Activated CD4-positive, alpha-beta T cell treated with anti-CD3 and anti-CD28 coated beads, Interleukin-2, amount 50 U/mL, for 48 hours (primary cell): ENCODE measurements at places on chromosomes 7 and 10.

- no peak for DNase-seq
Measured at GRCh38 chr7:713488-714230, 12.8 kb upstream of the DNAAF5 start.

DNA sequence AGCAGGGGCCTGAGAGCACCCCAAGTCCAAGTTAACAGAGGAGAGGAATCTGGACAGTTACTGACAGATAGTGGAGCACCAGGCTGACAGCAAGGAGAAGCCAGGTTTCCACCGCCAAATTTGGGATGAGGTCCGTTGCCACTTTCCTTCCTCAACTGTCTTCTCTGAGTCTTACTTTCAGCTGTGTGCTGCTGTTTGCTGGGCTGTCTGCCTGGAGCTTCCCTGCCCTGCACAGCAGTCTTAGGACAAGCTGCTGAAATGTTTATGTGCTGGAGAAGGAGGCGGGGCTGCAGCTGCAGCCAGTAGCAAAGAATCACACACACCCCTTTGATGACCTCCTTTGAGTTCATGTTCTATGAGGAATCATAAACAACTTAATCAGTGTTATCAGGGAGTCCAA is 17.4 kb upstream of the CYP3A7 start:
- DNase-seq, result no peak

GRCh38 chr10:112950714-112951358 is 789 bp downstream of the TCF7L2 start:
- DNase-seq, result peak; percentile 11

GRCh38 chr10:85111271-85111670 is 782.9 kb downstream of the CCSER2 start:
- no peak for DNase-seq

DNA sequence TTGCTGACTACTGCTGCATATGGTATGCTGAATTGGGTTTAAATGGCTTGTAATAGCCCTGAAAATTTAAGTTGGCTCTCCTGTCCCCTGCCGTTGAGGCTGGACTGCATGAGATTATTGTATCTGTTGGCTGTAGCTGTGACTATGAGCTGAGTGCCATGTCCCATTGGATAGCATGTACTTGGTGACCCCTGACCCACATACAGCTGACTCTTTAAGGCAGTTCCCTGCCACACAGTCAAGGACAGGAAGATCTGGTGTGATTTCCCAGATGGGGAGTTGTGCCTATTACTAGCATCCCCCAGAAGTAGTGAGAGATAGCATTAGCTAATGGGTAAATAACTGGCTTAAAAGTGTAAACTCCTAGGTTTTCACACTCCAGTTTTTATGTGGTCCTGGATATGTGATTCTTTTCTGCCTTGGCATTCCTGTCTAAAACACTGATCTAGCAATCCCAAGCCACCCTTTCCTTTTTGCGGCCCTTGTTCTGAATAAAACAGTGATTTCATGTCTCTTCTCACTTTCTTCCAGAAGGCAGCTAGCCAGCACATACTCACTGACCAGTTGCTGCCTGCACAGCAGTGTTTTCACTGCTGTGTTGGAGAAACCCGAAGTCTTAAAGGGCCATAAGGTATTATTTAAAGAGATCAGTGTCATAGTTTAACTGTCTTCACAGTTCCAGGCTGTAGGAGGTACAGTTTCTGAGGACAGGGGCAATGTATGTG is 35.9 kb downstream of the LRRC4 start:
- no peak for DNase-seq

DNA sequence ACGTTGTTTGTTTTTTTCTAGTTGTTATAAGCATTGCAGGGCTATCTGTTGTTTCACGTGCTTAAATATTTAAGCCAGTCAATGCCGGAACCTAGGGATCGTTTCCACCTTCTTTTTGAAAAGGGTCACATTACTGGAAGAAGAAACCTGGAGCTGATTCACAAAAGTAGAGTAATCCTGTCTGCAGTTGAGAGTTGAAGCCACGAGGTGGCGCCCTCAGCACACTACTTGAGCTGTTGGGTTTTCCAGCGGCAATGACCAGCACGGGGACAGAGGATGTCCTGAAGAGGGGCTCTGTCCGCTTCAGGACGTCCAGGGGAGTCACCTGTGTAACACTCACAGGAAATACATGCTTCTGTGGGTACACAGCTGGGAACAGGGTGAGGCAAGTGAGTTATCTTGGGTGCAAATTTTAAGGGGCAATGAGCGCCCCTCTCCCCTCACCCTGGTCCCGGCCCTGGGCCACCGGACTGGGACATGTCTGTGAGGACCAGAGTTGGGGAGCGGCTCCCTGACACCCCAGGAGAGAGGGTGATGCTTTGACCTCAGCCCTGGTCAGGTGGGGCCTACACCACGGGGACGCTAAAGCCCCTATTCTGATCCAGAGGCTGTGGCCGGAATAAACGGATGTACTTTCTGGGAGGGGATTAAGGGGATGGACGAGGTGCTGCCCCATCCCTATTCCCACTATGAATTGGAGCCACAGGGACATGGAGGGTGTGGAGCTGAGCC is 26.3 kb upstream of the WDFY4 start:
- DNase-seq, result peak; percentile 75

GRCh38 chr7:89687211-89687610 is 467.1 kb upstream of the STEAP1 start:
- DNase-seq, result no peak

DNA sequence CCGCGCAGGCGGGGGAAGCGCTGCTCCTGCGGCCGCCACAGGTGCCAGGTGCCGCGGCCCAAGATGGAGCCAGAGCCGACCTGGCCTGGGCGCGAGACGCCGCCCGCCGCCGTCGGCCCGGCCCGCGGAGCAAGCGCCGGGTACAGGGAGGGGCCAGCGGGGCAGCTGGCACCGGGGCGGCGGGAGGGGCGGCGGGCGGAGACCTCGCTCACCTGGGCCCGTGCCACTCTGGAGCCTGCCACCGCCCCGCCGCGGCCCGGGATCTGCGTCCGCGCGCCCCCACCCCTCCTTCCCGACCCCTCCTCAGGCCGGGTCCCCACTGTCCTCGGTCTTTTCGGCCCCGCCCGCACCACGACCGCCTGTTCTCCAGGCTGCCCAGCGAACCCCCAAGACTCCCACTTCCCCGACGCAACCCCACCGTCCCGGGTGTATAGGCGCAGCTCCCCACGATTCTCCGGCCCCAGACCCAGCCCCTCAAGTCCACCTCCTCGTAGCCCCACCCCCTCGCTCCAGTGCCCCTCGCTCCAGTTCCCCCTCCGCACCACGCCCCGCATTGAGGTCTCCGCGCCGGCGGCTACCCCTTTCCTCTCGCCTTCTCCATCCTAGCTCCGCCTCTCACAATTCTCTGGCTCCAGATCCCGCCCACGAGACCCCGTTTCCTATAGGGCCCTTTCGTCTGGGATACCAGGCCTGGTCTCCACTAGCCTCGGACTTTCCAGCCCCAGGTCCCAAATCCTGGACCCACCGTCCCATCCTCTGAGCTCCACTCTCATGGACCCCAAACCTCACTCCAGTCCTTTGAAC is at the start of gene GPRIN2:
Gene GPRIN2 (minus strand): TSS at position 144 of the 804 bp plus-strand sequence. CDS start 5,922 bp downstream, outside the sequence.
- DNase-seq, result no peak

- DNase-seq, result no peak
Measured at GRCh38 chr10:116260599-116260998, 12.4 kb downstream of the GFRA1 start.

DNA sequence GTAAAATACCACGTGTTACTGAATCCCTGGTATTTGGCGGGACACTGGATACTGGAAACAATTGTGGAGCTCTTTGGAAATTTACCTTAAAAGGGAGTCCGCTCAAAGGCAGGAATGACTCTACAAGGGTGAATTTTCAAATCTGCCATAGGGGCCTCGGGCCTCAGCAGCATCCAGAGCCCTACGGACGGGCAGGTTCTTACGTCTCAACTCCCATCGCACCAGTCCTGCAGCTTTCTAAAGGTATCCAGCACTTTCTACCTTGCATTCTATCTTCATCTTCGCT is 248 bp downstream of the PSPH start:
- no peak for DNase-seq

- DNase-seq, result no peak
Measured at GRCh38 chr10:105339669-105340068, 698.6 kb downstream of the SORCS3 start.

GRCh38 chr10:70858759-70859158 is 29.6 kb downstream of the PCBD1 start:
- no peak for DNase-seq

GRCh38 chr7:108697254-108697653 is 127.6 kb downstream of the DNAJB9 start:
- no peak for DNase-seq

DNA sequence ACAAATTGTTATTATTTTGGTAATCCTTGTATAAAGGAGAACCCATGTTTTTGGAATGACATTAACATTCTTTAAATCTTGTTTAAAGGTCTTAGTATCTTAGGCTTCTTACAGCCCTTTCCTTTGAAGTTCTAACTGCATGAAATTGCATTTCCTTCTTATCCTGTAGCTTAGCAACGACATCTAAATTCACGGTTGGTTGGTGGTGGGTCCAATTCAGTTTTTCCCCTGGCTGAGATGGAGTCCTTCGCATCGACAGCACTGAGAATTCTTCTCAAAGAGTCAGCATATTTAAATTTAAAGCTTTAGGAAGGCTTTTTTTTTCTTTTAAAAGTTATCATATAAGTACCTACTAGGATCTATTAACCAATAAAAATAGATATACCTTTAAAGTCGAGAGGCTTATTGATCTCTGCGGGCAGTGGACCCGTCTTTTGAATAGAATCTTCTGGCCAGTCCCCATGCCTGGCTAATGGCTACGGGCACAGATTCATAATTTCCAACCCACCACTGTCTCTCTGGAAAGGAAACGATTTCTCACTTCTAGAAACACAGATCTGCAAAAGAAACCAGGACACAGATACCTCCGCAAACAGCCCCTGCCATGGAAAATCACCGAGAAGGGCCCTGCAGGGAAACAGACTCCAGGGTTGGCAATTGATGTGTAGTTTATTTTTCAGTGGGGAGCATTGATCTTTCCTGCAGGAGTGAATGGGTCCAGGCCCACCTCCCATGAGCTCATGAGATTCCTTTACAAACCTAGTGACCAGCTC is 63.4 kb downstream of the RAMP3 start:
- no peak for DNase-seq

DNA sequence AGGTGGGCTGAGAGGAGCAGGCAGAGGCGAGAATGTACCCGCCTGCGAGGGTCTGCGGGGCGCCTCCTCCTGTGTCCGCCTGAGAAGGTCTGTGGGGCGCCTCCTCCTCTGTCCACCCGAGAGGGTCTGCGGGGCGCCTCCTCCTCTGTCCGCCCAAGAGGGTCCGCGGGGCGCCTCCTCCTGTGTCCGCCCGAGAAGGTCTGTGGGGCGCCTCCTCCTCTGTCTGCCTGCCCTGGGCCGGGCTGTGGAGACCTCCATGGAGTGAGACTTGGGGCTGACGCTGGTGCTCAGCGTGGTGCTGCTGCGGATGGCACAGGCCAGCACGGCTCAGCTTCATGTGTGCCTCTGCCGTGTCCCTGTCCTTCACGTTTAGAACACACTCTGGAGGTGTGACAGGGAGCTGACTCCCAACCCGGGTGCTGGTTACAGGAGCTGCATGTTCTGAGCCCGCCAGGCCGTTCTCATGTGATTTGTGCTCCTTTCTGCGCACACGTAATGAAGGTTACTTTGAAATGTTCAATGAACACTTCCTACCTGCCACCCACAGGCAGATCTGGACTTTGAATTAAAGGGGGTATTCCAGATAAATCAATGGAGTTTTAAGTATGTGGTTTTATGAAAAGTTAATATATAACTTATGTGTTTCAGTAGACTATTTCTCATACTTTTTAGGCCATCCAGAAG is 20.5 kb upstream of the GET4 start:
- no peak for DNase-seq

DNA sequence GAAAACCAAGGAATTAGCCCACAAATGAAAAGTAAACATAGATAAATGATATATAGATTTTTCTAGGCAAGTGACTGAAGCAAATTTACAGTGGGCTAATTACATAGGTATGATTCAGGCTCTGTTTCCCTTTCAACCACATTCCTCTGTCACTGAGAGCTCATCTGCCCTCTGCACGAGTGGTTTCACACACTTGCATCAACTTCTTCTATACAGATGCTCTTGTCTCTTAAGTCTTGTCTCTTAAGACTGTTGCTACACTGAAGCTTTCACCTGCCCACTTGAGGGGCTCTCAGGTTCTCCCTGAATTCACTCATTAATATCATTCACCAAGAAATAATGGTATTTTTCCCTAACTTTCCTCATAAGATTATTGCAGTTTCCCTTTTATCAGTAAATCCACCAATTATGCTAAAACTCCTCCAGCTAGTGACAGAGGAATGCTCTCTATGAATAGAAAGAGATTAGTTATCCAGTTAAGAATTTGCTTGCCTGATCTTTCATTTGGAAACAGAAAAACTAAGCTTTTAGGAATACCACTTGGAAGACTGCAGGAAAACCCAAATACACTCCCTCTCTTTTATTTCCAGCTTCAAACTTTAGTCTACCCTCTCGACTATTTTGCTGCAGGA is 95.7 kb downstream of the ELAPOR2 start:
- no peak for DNase-seq

GRCh38 chr7:133491201-133491691 is 238.4 kb downstream of the EXOC4 start:
- DNase-seq, result no peak

GRCh38 chr10:119447421-119447820 is 95.1 kb downstream of the RGS10 start:
- DNase-seq, result no peak

GRCh38 chr10:49593564-49593875 is 16.6 kb upstream of the SLC18A3 start:
- no peak for DNase-seq

- no peak for DNase-seq
Measured at GRCh38 chr10:16585103-16585502, 63.4 kb upstream of the C1QL3 start.

DNA sequence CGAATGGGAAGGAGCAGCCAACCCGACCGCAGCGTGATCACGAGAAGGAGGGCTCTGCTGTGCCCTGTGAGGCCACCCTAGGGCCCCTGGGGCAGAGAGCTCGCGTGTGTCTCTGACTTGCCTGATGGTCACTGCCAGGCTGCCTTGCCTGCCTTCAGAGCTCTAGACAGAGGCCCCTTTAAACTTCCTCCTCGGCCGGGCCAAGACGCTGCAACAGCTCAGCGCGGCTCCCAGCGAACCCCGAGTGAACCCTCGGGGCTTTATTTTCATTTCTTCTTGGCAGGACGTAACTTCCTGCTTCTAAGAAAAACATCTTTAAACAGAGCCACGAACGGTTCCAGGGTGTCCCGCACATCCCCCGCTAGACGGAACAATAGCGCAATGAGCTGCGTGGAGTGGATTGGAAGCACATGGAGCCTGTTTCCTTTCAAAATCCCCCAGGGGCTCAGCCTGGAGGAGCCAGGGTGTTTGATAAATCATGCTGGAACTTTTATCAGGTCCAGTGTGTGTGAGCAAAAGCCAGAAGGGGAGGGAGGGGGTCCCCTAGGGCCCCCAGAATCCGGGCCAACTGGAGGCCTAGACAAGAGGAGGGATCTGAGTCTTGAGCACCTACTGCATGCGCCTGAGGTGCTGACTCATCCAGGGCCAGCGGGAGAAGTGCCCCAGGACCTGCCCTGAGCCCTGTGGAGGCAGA is 134.1 kb upstream of the GDF10 start:
- DNase-seq, result peak; percentile 43

- peak; percentile 75 for DNase-seq
Measured at GRCh38 chr7:150755473-150756099, 18.4 kb downstream of the GIMAP5 start.

GRCh38 chr10:43076311-43076875 is 476 bp upstream of the RET start:
- no peak for DNase-seq

GRCh38 chr7:111071556-111071955 is 19.4 kb upstream of the LRRN3 start:
- no peak for DNase-seq
